Head of caudate nucleus (tissue), 42 donors: ENCODE measurements at places on chromosomes 3 and 15.

DNA sequence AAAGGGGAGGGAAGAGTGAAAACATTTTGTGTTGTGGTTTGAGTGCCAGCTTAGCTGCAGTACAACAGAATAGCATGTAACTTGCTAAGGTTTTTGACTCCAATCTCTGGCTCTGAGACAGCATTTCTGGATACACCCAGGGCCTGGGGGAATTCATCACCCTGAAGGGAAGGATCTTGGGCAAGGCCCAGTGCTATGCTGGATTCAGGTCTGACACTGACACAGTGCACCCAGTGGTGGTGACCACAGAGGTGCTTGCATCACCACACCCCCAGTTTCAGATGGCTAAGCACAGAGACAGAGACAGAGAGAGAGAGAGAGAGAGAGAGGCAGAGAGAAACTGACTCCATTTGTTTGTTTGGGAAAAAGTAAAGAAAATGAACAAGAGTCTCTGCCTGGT is 74.1 kb upstream of the KBTBD8 start:
- no peak for DNase-seq

GRCh38 chr15:52183562-52184173 is 7.5 kb downstream of the GNB5 start:
- no peak for DNase-seq

DNA sequence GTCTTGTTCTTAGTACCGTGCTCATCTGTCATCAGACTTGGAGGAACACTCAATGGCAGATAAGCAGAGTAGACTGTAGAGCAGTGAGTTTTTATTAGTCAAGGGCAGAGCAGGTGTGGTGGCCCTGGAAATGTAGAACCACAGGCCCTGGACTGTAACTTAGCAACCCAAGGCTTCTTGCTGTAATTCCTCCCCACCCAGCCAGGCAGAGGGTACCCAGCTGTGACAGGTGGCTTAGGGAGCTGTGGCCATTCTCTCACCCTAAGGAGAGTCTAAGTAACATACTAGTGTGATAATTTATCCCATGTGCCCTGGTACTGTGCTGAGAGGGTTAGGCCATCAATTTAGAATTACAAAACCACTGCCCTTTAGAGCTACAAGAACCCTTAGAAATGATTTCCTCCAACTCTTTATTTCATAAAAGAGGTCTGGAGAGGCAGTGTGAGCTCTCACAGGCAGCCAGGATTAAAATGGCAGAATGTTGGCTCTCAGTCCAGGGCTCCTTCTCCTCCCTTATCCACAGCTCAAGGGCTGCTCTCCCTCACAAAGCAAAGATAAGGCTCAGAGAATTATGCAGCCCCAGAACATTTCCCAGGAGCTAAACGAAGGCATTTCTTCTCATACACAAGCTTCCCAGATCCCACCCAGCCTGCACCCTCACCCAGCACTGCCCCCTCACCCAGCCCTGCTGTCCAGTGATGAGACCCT is 3.0 kb downstream of the POMGNT2 start:
- no peak for DNase-seq

GRCh38 chr15:91468871-91469580 is 369.0 kb downstream of the SV2B start:
- DNase-seq: no peak

DNA sequence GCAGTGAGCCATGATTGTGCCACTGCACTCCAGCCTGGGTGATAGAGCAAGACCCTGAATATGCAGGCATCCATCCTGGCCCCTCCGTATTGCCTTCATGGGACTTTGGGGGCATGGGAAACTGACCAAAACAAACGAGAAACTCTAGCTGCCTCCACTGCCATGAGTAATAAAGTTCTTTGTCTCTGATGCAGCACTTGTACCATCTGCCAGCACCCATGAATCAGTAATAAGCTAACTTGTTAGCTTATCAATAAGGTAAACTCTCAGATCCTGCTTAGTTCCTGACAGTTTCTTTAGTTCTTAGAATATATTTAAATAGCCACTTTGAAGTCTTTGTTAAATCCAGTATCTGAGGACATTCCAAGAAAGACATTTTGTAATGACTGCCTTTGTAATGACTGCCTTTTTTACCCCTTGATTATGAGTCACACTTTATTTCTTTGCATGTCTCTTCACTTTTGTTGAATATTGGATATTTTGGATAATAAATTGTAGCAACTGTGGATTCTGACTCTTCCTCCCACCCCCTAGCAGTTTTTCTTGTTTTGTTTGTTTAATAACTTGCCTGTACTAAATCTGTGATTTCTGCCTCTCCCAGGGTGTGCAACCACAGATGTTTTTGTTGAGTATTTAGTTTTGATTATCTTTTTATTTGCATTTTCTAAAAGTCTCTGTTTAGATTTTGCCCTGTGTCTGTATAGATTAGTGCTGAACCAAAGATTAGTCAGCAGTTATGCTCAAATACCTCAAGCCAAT is 136.9 kb downstream of the HCN4 start:
- no peak for DNase-seq

DNA sequence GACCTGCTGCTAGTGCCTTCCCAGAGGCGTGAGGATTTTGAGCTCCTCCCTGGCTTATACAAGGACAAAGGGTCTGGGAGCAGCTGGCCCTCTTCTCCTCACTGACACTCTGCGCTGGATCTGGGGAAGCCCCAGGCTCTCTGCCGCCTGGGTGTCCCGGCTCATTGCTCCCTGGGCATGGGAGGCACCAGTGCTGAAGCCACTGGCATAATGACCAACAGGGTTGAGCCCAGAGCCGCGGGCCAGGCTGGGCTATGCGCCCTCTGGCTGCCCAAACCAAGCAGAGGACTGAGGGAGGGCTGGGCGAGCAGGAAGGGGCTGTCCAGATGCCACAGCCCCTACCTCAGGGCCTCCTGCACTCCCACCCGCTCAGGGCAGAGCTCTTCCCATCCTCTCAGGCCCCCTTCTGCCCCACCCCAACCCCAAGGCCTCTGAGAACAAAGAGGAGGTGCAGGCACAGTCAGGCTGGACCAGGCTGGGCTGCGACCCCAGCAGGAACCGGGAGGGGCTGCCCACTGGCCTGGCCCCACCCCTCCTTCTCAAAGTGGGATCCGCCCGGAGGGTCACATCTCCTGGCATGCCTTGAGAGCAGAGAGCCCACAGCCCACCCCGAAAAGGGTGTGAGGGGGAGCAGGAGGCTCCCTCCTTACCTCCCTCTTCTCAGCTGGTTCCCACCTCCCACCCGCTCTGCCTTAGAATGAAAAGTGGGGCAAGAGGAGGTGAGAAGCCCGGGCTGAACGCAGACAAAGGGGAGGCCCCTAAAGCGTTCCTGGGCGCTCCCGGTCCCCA is 1.6 kb downstream of the LINGO1 start:
- peak; percentile 73 for DNase-seq

DNA sequence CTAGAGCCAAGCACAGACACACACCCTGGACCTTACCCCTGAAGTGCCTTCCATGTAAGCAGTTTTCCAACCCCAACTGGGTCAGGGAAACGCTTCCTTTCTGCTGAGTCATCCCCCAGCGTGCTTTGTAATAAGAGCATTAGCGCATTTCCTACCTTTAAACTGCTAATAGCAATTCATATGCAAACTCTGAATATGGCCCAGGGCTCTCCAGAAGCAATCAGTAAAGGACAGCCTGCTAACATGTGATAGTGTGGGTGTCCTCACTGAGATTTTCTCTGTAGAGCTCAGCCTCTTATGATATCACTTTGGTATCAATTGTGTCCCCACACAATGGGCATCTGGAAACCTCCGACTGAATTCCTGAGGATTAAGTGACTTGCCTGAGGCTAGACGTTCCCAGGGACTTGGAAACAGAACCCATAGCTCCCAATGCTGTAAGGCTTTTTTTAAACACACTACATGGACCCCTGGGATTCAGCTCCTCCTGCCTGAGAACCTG is 5.6 kb downstream of the GABRB3 start:
- DNase-seq: no peak

- DNase-seq: no peak
These were observed 24.3 kb downstream of the ZSCAN2 start for GRCh38 chr15:84625123-84625522.

- no peak for DNase-seq
These were observed 6.4 kb downstream of the KPNA1 start for GRCh38 chr3:122508135-122508914.

GRCh38 chr3:134161898-134162615 is 88.6 kb downstream of the RYK start:
- no peak for DNase-seq

DNA sequence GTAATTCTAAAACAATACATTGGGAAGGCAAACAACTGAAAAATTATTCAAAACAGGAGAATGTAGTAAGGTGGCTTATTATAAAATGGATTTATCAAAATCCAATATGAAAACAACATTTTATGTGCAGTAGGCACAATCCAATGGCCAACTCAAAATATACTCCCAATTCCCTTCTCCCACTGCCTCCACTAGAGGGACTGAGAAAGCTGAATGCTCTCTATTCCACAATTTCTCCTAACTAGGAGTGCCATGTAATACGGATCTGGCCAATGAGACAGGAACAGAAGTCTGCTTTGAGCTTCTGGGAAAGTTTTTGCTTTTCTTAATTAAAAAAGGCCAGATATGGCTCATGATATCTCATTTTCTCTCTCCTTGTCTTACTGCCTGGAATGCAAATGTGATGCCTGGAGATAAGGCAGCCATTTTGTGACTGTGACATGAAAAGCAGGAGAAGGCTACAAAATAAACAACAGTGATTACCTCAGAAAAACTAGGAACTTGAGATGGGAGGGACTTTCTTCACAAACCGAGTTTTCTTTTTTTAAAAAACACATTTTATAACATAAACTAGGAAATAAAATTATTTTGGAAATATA is 18.8 kb upstream of the VGLL4 start:
- DNase-seq: no peak

- no peak for DNase-seq
These were observed 426.4 kb downstream of the NLGN1 start for GRCh38 chr3:173823911-173824460.

DNA sequence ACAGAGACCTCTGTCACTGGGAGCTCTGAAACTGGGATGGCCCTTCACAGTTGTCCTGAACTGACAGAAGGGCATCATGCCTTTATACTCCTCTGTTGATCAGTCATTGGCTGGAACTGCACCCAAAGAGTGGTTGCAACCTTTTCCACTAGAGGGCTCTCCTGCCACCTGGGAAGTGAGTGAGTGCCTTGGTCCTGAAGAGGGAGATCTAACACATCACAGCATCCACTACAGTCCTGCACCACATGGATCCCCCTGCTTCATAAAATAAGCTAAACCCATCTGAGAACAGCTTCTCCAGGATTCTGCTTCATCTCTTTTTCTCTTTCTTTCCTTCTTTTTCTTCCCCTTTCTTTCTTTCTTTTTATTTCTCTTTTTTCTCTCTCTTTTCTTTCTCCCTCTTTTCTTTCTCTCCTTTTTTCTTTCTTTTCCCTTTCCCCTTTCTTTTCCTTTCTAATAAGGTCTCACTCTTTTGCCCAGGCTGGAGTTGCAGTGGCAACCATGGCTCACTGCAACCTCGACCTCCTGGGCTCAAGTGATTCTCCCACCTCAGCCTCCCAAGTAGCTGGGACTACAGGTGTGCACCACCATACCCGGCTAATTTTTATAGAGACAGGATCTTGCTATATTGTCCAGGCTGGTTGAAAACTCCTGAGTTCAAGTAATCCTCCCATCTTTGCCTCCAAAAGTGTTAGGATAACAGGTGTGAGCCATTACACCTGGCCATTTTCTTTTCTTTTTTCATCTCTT is 42.8 kb upstream of the RAF1 start:
- peak; percentile 33 for DNase-seq

GRCh38 chr3:21901484-21901883 is 150.5 kb upstream of the ZNF385D start:
- no peak for DNase-seq

DNA sequence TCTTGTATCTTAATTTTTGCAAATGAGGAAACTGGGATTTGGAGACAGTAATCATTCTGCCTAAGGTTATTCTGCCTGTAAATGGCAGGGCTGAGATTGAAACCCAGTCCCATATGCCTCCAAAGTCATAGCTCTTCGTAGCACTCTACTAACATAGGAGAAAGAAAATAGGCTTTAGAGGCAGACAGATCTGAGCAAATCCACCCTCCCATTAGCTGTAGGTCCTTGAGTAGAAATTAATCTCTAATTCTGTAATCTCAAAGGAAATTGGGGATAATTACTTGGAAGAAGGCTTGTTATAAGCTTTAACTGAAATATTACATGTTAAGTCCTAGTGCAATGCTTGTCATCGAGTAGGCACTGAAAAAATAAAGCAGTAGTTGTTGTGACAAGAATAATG is 252.1 kb upstream of the PEX5L start:
- no peak for DNase-seq

GRCh38 chr3:178103140-178103539 is 433.1 kb upstream of the KCNMB2 start:
- no peak for DNase-seq

- DNase-seq: no peak
These were observed 24.5 kb downstream of the RASA2 start for GRCh38 chr3:141511361-141511760.

GRCh38 chr15:67126551-67127330 is 61.3 kb downstream of the SMAD3 start:
- DNase-seq: no peak

- DNase-seq: no peak
These were observed 25.6 kb downstream of the ANXA2 start for GRCh38 chr15:60372227-60372626.

DNA sequence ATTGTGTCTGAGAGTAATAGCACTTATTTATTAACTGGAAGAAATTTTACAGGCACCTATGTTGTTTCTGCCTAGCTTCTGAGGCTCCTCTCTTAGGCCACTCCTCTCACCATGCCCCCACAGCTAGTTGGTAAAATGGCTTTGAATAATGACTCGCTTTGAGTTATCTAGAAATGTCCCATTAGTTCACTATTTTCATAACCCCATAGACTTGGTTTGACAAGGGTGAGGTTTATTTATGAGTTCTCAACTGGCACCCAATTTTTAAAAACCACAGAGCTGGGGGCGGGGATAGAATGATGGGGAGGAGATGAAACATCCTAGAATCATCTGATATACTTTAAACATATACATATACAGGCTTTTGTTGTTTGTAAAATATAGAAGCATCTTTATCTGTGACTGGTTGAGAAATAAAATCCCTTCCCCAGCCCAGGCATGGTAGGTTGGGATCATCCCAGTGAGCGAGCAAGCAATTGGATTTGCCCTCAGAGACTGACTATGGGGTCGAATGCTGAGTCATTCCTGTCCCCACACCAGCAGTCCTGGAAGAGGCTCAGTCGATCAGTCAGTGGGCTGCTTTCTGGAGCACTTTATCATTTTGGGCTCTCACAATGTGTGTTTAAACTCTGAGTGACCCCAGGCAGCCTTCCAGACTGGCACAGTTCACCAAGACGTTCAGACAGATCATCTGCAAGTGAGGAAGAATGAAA is 60.2 kb upstream of the TSEN2 start:
- no peak for DNase-seq
